ENCODE measurements at places on chromosomes 4 and X.

GRCh38 chrX:44506678-44507077 is 36.0 kb downstream of the FUNDC1 start:
- DNase-seq = no peak

DNA sequence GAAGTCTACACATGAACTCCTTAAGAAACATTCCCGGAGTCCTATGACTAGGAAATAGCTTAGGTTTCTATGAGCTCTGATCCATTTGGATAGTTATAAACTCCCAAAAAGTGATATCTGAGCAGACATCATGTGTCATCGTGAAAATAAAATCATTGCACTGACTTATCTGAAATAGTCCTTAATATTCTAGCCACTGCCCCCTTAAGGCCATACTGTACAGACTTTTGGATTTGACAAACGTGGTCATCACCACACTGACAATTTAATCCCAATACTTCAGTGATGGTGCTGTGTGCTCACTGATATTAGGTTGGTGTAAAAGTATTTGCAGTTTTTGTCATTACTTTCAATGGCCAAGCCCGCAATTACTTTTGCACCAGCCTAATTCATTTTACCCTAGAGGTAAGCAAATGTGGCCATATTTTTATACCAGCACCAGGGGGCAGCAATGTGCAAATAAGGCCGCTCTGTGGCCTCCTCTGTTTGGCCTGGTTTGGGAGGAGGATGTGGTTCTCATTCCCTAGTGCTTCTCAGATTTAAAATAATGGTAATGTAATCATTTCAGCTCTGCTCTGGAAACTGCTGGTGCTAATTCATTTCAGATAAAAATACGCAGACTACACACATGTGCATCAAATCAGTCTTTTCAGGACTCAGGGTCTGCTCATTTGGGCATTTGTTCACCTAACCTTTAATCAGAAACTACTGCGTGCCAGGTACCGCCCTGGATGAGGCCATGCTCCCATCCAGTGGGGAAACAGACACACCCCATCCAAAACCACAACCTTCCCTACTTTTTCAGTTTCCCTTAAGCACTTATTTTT is 196.4 kb upstream of the C1QTNF7 start:
- peak; percentile 39 for DNase-seq

DNA sequence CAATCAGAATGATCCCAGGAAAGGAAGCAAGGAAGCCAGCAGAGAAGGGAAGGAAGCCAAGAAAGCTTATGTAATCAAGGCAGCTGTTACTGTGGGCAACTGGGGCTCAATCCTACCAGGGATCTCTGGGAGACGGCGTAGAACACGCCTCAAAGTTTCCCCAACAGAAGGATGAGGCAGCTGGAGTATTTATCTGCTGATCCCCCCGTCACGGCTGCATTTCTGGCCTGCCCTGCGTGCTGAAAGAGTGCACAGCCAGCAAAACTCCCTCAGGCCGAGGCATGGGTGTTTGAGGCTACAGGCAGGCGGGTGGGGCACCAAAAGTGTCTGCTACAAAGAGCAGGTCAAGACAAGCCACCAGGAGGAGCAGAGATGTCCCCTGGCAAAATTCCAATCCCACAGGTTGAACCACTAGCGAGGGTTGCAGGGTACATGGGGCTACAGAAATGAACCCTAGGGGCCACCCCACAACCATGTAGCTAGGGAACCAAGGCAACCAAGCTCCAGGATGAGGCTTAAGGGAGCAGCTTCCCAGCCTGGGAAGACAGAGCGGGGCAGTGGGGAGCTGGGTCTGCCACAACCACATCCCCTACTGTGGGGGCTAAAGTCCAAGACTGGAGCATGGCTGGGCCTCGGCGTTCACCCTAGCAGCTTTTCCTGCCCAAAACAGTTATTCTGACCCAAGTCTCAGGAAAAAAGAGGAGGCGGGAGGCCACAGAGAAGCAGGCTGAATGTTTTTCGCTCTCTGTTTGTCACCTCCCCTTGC is 113.4 kb downstream of the BCOR start:
- no peak for DNase-seq

- DNase-seq = no peak
These were observed 3.1 kb downstream of the ZMYM3 start for GRCh38 chrX:71250841-71251240.

DNA sequence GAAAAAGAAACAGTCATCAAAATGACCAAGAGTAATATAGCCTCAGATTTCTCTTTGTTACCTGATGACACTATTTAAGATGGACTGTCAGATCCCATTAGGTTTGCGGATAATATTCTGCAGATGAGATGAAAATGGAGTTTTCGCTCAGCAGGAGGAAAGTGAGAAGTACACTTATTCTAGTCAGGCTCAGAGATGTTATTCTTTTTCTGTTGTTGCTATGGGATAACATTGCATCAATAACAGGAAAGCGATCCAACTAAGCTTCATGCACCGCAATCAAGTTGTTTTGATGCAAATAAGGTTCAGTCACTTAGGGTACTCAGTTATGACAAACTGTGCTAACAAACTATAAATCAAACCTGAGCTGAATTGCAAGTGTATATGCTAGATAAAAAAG is 415.0 kb downstream of the CCSER1 start:
- no peak for DNase-seq

DNA sequence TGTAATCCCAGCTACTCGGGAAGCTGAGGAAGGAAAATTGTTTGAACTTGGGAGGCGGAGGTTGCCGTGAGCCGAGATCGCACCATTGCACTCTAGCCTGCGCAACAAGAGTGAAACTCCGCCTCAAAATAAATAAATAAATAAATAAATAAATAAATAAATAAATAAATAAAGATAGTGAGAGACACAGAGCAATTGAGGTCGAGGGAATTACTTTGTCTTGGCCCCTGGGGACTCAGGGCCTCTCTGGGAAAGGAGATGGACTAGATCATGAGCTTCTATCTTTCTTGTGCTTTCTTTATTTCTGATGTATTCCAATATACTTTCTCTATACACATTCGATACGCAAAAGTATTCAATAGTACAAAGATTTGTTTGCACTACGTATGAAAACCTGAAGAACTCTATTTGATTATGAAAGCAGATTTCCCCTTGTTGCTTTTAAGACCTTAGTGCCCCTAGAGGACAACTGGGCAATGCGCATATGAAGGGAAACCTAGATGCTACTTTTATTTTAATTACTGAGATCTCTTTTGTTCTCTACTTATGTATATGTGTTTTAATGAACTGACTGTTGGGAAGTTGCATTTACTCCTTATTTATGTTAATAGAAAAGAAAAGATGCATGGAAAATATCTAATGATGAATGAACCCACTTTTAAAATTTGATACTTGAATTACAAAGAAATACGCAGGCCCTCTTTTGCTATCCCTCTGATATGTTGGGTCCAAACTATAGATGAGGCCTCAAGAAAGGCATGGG is 12.8 kb upstream of the ELOVL6 start:
- no peak for DNase-seq

- DNase-seq = no peak
These were observed 168.2 kb downstream of the AMELX start for GRCh38 chrX:11461201-11462001.

- DNase-seq = no peak
These were observed 43.7 kb upstream of the TMSB15B start for GRCh38 chrX:103918571-103919269.

DNA sequence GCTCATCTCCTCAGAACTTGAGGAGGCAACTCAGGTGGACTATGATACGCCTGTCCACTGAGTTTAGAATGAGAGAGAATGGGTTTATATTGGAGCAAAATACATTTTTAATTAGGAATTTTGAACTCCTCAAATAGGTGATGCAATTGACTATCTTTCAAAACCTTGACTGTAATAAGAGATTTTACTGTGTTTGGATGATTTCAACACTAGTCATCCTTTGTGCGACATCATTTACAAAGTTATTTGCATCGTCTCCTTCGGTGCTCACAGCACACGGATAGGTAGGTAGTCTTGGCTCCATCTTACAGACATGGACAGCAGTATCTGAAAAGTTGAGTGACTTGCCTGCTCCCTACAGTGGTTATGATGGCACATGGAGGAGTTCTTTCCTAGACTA is 67.0 kb downstream of the AASDH start:
- no peak for DNase-seq

DNA sequence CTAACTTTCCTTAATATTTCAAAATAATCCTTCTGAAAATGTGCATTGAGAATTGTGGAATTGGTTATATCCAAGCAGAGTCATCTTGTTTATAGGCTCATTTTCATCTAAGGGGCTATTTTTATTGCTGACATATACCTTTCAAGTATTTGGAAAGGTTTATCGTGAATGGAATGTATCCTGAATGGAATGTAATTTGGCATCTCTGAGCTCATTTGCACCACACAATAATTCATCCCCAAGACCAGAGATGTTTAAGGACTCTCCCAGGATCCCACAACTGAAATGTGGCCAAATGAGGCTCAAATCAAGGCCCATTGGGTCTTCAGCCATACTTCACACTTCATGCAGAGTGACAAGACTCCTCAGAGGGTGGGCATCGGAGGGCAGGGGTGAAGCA is 7.5 kb upstream of the SETD7 start:
- no peak for DNase-seq

Data from stimulated activated CD8-positive, alpha-beta memory T cell treated with anti-CD3 and anti-CD28 coated beads, Interleukin-7, amount 100 ng/mL, for 1 hour (primary cell).